ENCODE measurements at places on chromosomes 4 and X. TPM values are rescaled to one million over a fixed set of nuclear protein-coding genes. Genes with fewer than 3 reads are reported as not detected.

GRCh38 chr4:121100093-121100775 lies 27.9 kb upstream of the NDNF start:
- DNase-seq, result no peak

DNA sequence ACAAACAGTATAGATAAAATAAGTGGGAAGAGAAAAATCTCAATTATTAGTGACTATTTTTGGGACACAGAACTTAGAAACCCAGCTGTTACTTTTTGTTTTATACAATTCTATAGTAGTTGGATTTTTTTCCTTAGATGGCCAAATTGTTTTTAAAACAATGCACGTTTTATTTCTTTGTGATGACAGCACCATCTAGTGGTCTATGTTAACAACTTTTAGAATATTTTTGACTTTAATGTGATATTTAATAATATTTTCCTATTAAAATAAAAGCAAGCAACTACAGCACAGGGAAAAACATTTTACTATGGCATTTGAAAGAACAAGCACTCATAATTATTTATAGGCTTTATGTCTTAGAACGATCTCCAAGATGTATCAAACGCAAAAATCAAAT lies 5.6 kb upstream of the SMIM31 start:
- DNase-seq, result no peak

DNA sequence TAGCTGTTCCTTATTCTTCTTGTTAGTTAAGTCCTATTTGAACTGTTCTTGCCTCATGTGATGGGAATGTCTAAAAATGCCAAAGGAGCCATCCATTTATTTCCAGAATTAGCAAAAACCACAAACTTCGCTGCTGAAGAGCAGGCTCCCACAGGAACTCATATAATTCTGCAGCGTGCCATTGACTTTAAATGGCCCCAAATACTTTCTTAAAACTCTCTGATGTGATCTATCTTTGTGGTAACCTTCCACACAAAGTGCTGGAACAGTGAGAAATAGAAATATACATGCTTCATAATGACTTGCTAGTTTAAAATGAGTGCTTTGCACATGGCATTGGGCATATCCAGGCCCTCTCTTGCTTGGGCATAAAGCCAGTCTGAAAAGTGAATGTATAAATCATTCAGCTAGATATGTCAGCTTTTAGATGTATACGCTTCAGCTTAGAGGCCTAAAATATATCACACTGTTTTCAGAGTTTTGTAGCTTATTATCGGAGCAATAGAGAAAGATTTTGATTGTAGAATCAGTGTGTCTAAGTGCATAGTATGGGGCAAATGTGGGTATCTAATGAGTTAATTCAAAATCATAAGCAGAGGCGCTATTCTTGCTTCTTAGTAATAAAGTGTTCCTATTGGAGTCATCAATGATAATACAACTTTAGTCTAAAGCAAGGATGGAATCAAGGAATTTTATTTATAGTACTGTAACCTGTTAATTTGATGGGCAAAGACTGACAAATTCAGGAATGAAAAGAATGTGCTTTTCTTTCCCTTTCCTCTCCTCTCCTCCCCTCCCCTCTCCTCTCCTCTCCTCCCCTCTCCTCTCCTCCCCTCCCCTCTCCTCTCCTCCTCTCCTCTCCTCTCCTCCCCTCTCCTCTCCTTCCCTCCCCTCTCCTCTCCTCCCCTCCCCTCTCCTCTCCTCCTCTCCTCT lies 392.2 kb upstream of the ZFP42 start:
- DNase-seq, result no peak

GRCh38 chr4:10623241-10623640 lies 61.3 kb downstream of the CLNK start:
- DNase-seq, result no peak

DNA sequence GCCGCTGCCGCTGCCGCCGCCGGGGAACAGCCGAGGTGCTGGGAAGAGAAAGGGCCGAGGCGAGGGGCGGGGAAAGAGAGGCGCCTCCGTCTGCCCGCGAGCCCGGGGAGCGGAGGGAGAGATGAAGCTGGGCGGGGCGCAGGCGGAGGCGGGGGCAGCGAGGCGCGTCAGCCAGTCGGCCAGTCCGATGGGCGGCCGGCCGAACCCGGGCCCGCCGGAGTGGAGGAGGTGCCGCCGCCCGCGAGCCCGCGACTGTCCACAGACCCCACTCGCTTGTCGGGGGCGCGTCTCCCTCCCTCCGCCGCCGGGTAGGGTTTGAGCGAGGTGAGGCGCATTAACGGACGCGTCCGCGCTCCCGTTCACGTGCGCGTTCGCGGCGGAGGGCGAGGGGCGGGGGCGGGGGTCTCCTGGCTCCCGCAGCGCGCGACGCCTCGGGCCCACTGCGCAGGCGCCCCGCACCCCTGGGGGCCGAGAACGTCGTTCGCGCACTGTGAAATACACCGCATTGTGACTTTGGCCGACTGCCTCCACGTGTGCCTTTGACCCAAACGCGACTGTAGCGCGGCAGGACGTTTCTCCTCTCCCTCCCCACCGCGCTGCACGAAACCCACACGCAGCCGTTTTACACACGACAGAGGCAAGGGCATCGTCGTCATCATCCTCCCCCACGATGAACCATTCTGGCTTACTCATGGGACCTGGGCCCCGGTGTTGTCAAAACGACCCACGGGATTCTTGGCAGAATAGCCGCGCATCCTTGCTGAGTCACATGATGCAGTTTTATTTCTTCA lies at the start of gene NUDT11:
Gene NUDT11, minus strand, starts transcription at position 92 of the 791 bp plus-strand sequence. CDS start 148 bp downstream, outside the sequence.
- DNase-seq, result peak; percentile 78

DNA sequence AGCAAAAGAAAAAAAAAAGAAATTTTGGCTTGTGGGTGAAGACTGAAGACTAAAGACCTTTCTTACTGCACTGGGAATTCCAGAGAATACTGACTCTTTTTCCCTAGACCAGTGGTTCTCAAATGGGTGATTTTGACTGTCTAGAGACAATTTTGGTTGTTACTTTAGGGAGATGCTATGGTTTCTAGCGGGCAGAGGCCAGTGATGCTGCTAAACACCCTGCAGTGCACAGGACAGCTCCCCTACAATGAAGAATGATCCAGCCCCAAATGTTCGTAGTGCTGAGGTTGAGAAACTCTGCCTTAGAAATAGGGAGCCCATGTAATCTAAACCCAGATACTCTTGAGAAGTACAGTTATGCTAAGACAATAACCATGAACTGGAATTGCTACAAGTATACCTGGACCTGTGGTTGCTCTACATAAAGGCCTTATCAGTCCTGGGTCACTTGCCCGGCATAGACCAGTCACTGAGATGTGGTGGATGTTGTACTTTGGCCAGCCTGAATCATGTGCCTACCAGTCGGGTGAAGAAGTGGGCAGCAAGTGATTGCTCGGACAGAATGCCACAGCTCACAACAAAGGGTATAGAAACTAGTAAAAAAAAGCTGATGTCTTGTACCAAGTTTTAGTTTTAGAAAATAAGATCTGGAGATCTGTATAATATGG lies 16.0 kb downstream of the ARHGAP10 start:
- DNase-seq, result no peak

- DNase-seq, result peak; percentile 92
These were observed at the start of gene ERCC6L for GRCh38 chrX:72238721-72239475. TSS of gene ERCC6L (minus strand) at chrX:72239027. CDS start at chrX:72238911, 116 bp downstream.

DNA sequence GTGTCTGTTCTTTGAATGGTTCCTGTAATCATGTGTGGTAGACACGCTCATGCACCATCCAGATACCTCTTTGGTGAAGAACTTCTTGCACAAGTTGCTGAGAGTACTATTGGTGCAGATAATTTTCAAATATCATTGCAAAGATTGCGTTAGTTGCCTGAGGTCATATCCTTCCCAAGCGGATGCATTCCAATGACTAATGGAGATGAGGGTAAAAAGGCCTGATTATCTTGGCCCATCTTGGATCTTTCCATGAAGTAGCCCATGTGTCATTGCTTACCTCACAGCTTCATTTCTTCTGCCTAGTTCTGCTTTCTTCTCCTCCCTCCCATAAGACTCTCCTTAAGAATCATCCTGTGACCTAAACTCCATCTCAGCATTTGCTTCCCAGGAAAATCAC lies 384.9 kb upstream of the CNKSR2 start:
- DNase-seq, result no peak

- DNase-seq, result peak; percentile 58
These were observed 1.2 kb downstream of the PRKX start for GRCh38 chrX:3712051-3712869.

DNA sequence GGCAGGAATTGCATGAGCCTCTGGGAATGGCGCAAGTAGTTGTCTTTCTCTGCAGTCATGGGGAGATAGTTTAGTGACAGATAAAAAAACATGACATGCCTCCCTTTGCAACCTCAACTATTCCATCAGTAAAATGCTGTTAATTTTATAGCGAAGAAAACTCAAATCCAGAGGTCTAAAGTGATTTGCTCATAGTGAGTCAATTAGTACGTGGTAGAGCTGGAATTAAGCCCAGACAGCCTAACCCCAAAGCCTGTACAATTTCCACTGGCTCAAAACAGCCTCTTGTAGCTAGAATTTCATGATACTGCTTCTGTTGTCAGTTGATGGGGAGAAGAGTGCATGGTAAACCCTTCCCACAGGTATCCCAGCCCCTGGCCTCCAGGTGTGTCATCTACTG lies 81.3 kb upstream of the TRPC5 start:
- no peak for DNase-seq

DNA sequence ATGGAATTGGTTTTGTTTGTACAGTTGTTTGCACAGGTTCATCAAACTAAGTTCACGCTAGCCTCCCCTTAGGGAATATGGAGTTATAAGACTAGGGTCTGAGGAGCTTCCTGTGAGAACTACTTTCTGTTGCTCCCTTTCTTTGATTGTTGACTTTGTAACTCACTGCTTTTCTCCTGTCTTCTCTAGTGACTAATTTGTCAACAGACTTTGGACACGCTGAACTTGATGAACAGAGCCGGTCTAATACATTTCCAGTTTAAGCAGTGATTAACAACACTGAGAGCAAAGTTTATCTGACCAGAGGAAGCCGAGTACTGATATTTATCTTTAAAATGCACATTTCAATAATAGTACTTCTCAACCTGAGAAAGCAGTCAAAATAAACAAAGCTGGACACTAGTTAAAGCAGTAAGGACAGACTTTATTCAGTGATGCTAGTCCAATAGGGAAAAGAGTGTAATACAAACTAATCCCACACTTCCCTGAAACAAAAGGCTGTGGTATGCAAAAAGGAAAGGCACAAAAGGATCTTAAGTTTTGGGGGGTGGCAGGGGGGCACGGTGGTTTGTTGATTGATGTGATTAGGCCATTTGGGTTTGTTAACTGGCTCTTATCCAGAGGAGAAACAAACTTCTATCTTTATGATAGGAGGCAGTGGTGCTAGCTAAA lies 2.7 kb upstream of the NUDT9 start:
- DNase-seq, result no peak

DNA sequence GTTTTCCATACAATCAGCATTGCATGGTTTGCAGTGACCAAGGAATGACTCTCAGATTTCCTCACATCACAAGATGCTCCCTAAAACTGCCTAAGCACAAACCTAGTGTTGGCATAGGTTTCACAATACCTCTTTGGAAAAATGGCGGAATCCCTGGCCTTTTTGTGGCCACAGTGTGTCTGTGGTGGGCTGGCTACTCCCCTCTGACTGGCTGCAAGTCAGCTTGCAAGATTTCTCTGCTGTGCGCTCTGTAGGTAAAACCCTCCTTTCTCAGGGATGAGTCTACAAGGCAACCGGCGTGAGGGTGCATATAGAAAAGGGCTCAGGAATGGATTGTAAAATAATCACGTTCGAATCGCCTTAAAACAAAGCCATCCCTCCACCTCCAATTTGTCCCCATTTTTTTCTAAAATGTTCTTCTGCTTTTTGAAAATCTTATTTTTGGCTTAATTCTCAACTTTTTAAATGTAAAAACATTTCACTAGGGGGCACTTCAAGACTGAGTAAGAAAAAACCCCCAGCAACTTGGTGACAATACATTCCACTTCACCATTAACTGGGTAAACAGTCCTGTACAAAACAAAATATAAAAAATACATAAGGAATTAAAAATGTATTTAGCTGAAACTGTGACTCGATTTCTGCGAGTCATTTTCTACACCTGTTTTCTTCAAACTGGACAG lies 235.6 kb downstream of the STIM2 start:
- DNase-seq, result no peak

GRCh38 chr4:56062106-56062505 lies 113.4 kb downstream of the CEP135 start:
- DNase-seq, result no peak

DNA sequence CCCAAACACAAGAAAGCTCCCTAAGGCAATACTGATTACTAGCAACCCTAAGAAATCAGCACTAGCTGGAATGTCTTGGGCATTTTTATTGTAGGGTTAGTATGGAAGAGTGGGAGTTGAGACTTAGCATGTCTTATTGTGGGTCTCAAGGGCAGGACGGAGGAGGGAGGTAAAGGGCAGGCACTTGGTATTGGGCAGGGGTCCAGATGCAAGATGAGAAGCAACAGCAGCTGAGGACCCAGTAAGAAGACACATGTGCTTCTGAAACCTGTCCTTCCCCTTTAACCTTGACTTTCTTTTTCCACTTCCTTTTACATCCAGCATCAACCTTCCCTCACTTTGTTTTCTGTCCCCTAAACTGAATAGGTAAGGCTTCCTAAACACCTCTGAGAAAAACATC lies 37.4 kb downstream of the LARP7 start:
- no peak for DNase-seq

- DNase-seq, result no peak
These were observed 8.7 kb upstream of the PJA1 start for GRCh38 chrX:69173906-69174305.

DNA sequence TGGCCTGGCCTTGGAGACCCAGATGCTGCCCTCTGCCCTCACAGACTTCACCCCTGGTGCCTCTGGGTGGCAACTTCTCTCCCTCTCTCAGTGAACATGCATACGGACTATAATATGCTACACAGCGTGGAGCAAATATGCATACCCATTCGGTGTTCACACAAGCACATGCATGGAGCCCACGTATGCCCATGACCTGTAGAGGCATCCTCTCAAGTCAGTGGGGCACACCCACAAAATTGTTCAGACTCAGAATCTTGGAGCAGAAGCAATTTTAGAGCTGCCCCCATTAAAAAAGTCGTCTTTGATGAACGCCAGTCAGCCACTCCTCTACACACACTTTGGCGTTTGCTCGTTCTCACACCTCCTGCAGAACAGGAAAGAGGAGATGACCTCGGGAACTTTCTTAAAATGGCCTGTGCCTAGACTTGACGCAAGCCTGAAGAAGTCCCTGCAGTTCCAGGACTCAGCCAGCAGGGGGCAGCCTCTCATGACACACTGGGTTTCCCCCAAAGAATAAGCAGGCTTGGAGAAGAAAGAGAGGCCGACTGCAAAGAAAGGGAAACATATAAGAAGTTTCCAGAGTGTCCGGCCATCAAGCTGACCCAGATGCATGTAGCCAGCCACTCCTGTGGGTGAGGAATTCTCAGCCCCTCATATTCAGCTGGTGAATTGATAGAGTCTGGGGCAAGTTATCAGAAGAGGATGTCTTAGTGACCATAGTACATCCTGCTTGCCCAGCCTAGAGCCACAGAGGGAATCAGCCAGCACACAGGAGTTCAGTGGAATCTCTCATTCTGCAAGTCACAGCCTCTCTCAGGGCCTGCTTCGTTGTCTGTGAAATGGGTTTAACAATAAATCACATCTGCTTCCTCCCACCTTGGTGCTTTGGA lies 17.3 kb downstream of the APLN start:
- DNase-seq, result peak; percentile 86

The ARHGEF9 gene
- polyA plus RNA-seq, result 14.7 TPM

The CYSLTR1 gene
- 0.60 TPM for polyA plus RNA-seq

All from sigmoid colon (tissue), 7 donors.